ENCODE measurements at places on chromosomes 2 and 18.

DNA sequence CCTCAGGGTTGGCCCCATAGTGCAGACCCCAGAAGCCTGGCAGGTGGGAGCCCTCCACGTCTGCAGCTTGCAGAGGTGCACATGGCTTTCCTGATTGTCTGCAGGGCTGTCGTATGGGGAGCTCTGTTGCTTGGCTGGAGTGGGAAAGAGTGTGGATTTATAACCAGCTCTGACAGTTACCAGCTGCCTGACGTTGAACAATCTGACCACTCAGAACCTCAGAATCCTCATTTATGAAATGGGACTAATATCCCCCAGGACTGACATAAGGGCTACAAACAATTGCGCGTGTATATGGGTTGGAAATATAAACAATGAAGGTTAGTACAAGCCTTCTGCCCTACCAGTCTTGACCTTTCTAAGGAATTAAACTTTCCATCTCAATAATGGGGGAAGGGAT lies 13.9 kb upstream of the PXDN start:
- no peak for DNase-seq
- H3K27me3 ChIP-seq, result peaks cover 2% of the 10 kb centered on the region
- no peaks in the 10 kb centered on the region for H3K4me1 ChIP-seq
- H3K36me3 ChIP-seq, result no peaks in the 10 kb centered on the region
- H3K27ac ChIP-seq, result no peak overlapping the region

DNA sequence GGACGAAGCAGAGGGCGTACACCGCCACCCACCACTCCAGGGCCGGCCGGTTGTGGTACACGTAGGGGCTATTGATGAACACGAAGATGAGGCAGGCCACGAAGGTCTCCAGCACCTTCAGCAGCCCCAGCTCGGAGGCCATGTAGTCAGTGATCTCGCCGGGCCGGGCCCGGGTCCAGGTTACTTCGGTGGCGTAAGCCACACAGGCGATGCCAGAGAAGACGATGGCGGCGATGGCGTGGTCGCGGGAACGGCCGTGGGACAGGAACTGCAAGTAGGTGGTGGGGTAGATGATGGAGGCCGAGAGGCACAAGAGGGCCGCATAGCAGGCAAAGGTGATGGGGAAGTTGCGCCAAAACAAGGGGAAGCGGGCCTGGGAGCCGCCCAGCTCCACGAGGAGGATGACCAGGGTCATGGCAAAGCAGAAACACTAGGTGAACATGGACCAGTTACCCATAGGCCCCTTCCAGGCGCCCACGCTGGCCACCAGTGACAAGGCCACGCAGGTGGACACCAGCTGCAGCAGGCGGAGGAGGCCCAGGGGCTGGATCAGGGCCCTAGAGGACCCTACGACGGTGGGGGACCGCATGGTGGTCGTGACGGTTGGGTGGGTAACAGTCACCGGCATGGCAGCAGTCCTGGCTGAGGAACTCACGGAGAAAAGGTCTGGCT lies 128.4 kb upstream of the FAM98A start:
- no peaks in the 10 kb centered on the region for H3K36me3 ChIP-seq
- DNase-seq, result no peak
- no peaks in the 10 kb centered on the region for H3K27me3 ChIP-seq
- H3K27ac ChIP-seq, result no peak overlapping the region
- H3K4me3 ChIP-seq, result no peak overlapping the region

GRCh38 chr2:174878537-174879147 lies 114.4 kb upstream of the CHRNA1 start:
- no peak overlapping the region for H3K27ac ChIP-seq
- no peaks in the 10 kb centered on the region for H3K4me1 ChIP-seq
- no peak for DNase-seq
- no peak overlapping the region for H3K4me3 ChIP-seq
- no peaks in the 10 kb centered on the region for H3K36me3 ChIP-seq

DNA sequence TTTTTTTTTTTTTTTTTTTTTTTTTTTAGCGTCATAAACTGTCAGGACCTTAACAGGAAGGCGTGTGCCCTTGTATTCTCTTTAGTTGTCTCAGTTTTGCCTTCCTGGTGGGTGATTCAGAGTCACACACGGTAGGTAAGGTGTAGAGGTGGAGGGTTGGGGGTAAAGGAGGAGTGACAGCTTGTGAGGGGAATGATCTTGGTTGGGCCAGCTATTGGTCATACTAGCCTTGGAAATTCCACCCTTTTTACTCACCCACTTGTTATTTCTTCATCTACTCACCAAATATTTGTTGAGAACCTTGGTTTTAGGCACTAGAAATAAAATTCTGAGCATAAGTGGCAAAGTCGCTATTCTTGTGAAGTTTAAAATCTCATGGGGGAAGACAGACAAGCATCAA lies 22.2 kb downstream of the SMIM21 start:
- no peak overlapping the region for H3K4me3 ChIP-seq
- no peaks in the 10 kb centered on the region for H3K27me3 ChIP-seq
- no peaks in the 10 kb centered on the region for H3K4me1 ChIP-seq

GRCh38 chr18:50277942-50278341 lies 3.4 kb downstream of the MBD1 start:
- H3K27me3 ChIP-seq, result no peaks in the 10 kb centered on the region
- peaks cover 34% of the 10 kb centered on the region for H3K36me3 ChIP-seq
- H3K4me1 ChIP-seq, result peaks cover 24% of the 10 kb centered on the region
- no peak overlapping the region for H3K27ac ChIP-seq

GRCh38 chr18:12405066-12405465 lies 2.7 kb upstream of the PRELID3A start:
- H3K27ac ChIP-seq, result no peak overlapping the region
- peaks cover 52% of the 10 kb centered on the region for H3K4me1 ChIP-seq
- H3K27me3 ChIP-seq, result peaks cover 11% of the 10 kb centered on the region
- DNase-seq, result no peak

- H3K27me3 ChIP-seq, result no peaks in the 10 kb centered on the region
- H3K4me1 ChIP-seq, result no peaks in the 10 kb centered on the region
- H3K36me3 ChIP-seq, result no peaks in the 10 kb centered on the region
- H3K4me3 ChIP-seq, result no peak overlapping the region
Observed at GRCh38 chr2:81412681-81413080, 1108.1 kb upstream of the LRRTM1 start.

DNA sequence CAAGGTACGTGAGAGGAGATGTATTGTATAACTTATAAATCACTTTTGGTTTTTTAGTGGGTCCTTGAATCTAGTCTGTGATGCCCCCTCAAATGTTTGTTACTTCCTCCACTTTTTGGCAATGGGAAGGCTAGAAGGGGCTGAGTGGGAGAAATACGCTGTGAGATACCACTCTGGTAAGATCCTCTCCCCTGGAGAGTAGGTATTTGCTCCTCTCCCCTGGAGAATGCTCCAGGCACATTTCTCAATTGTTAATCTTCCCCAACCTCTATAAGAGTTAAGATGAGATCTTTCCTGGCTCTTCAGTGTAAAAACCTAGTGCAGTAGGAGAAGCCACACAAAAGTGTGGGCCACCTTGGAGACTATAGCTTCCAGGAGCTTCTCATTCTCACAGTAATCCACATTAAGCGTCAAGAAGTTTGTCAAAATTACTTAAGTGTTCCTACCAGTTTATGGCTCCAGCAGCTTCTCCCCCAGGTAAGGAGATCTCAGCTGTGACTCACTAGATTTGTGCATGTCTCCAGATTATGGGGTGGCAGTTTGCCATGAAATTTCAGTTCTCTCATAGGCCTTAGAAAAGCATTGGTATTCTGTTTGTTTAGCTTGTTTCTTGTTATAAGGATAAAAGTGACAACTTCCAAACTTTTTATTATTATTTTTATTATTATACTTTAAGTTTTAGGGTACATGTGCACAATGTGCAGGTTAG lies 182.6 kb downstream of the FSIP2 start:
- no peak for DNase-seq
- no peak overlapping the region for H3K4me3 ChIP-seq
- no peaks in the 10 kb centered on the region for H3K27me3 ChIP-seq
- no peaks in the 10 kb centered on the region for H3K4me1 ChIP-seq
- H3K36me3 ChIP-seq, result no peaks in the 10 kb centered on the region

- no peaks in the 10 kb centered on the region for H3K4me1 ChIP-seq
- H3K36me3 ChIP-seq, result no peaks in the 10 kb centered on the region
- no peak overlapping the region for H3K27ac ChIP-seq
- DNase-seq, result no peak
- no peak overlapping the region for H3K4me3 ChIP-seq
Observed at GRCh38 chr2:186059096-186059495, 320.5 kb downstream of the FSIP2 start.

GRCh38 chr2:8242739-8243138 lies 439.1 kb upstream of the ID2 start:
- no peaks in the 10 kb centered on the region for H3K36me3 ChIP-seq
- H3K27me3 ChIP-seq, result peaks cover 12% of the 10 kb centered on the region
- no peak overlapping the region for H3K27ac ChIP-seq
- peaks cover 8% of the 10 kb centered on the region for H3K4me1 ChIP-seq

DNA sequence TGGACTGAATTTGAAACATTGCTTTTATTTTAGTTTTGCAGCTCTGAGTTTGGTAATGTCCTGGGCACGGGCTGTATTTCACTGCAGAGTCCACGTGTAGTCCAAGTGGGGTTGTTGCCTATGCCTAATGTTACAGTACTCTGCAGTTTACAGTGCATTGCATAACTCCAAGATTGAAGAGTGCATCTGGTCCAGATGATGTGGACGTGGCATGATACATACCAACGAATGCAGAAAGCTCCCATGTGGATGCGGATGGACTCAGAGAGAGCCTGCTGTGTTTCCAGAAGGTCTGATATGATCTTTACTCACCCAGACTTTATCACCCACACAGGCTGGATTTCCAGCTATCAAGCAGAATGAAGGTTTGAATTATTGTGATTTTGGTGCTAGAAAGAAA lies 44.4 kb upstream of the CCDC68 start:
- H3K27me3 ChIP-seq, result no peaks in the 10 kb centered on the region
- H3K4me3 ChIP-seq, result no peak overlapping the region

DNA sequence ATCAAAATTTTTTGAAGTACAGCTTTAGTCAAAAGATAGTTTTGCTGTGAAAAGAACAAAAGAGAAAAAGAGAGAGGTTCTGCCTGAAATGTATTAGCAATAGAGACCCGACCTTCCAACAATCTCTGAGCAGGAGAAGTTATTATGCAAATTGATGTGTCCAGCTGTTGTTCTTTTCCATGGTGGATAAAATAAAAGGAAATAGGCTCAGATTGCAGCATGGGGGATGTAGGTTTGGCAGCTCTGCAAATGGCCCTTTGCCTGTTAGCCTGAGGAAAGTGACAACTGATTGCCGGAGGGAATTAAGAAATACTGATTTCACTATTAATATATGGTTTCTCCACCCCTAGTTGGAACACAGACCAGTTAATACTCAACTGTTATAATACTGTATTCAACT lies 1283.2 kb upstream of the NXPH2 start:
- H3K27me3 ChIP-seq, result no peaks in the 10 kb centered on the region
- H3K4me1 ChIP-seq, result no peaks in the 10 kb centered on the region
- DNase-seq, result no peak
- no peaks in the 10 kb centered on the region for H3K36me3 ChIP-seq
- no peak overlapping the region for H3K27ac ChIP-seq
- no peak overlapping the region for H3K4me3 ChIP-seq

DNA sequence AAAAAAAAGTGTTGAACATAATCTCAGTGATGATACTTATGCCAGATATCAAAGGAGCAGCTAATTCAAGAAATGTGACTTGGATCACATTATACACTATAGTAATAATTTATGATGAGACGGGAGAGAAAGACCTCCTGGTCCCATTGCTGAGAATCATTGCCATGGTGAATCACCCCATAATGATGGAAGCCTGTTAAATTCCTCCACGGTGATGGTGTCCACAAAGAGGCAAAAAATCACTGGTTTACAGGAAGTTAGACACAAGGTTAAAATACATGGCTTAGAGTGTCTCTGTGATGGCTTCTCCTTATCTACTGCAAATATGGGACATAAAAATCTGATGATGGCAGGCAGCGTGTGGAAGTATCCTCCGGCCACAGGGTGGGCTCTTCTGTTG lies 210.0 kb downstream of the CDH2 start:
- no peak overlapping the region for H3K27ac ChIP-seq
- DNase-seq, result no peak
- H3K4me3 ChIP-seq, result no peak overlapping the region
- H3K36me3 ChIP-seq, result peaks cover 7% of the 10 kb centered on the region
- no peaks in the 10 kb centered on the region for H3K27me3 ChIP-seq

- H3K4me1 ChIP-seq, result no peaks in the 10 kb centered on the region
- no peaks in the 10 kb centered on the region for H3K36me3 ChIP-seq
- no peak overlapping the region for H3K27ac ChIP-seq
Observed at GRCh38 chr2:184577743-184578142, 20.6 kb upstream of the ZNF804A start.

DNA sequence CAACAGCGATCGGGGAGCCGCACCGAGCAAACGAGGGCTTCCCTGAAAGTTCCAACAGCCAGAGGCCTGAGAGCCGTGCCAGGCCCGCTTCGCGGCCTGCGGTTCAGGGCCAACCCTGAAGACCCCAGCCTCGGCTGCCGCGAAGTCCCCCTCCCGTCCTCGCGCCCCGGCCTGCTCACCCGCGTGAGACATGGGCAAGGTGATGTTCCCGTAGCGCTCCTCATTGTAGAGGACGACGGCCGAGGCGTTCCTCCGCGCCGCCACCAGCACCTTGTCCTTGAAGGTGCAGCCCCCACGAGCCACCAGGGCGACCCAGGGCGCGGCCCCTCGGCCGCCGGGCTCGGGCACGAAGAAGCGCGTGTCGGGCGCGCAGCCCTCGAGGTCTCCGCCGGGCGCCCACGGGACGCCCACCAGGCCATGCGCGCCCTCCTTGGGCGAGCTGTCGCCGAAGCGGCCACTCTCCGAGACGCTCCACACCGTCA lies 510 bp downstream of the RNF149 start:
- H3K4me1 ChIP-seq, result peaks cover 71% of the 10 kb centered on the region
- peak overlapping the region; percentile 76 for H3K4me3 ChIP-seq
- peaks cover 11% of the 10 kb centered on the region for H3K36me3 ChIP-seq
- peak overlapping the region; percentile 85 for H3K27ac ChIP-seq
- no peak for DNase-seq

- no peaks in the 10 kb centered on the region for H3K36me3 ChIP-seq
- H3K27ac ChIP-seq, result no peak overlapping the region
- H3K4me3 ChIP-seq, result no peak overlapping the region
- DNase-seq, result no peak
- peaks cover 84% of the 10 kb centered on the region for H3K27me3 ChIP-seq
Observed at GRCh38 chr2:127615511-127616166, 30.3 kb upstream of the GPR17 start.

GRCh38 chr18:27763936-27764335 lies 413.0 kb downstream of the CDH2 start:
- no peaks in the 10 kb centered on the region for H3K27me3 ChIP-seq
- no peaks in the 10 kb centered on the region for H3K36me3 ChIP-seq
- H3K27ac ChIP-seq, result no peak overlapping the region
- DNase-seq, result no peak

DNA sequence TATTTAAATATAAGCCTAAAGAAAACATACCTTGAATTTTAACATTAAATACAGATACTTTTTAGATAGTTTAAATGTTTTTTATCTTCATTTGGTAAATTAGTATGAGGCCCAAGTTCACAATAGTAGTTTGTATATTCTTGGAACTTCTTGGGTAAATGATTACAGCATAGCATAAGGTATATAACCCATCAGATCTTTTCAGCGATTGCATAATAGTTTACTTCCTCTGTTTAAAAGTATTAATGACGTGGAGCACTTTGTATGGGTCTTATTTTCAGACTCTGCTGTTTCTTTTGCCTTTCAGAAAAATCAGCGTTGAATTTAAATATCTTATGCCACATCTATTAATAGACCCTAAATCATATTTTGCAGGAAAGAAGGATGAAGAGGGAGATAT lies 60.2 kb downstream of the CHRNA1 start:
- no peaks in the 10 kb centered on the region for H3K27me3 ChIP-seq
- no peak overlapping the region for H3K27ac ChIP-seq
- no peak for DNase-seq
- H3K36me3 ChIP-seq, result no peaks in the 10 kb centered on the region
- no peak overlapping the region for H3K4me3 ChIP-seq

GRCh38 chr2:236629961-236630872 lies 60.6 kb downstream of the ACKR3 start:
- no peak overlapping the region for H3K27ac ChIP-seq
- DNase-seq, result no peak
- H3K36me3 ChIP-seq, result no peaks in the 10 kb centered on the region
- no peaks in the 10 kb centered on the region for H3K4me1 ChIP-seq
